NCI-H1048 (cell line): ENCODE measurements at places on chromosomes 11 and 22.

- no peak for DNase-seq
Observed at GRCh38 chr11:86983021-86983488, 27.9 kb upstream of the FZD4 start.

DNA sequence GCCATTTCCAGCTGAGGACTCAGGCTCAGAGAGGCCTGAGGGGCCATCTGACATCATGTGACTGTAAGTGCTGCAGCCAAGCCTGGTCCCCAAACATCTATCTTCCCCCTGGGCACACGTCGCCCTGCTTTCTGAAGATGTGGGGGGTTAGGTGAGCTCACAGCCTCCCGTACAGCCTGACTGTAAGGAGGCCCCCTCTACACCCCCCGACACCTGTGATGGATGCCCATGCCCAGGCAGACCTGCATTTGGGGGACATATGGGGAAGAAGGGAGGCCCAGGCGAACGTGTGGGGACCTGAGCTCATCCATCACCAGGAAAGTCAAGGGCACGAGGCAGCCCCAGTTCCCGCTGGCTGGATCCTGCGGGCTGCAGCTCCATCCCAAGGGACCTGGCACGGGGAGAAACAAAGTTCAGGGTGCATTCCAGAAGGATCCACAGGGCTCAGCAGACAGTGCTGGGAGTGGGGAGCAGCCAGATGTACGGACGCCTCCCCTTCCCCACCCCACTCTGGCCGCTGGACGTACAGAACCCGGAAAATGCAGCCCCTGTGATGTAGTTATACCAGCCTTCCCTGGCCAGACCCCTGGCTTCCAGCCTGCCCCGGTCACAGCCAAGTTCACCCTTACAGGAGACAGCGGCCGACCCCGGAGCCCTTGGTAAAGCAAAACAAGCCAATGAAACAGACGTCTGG lies 1431.4 kb downstream of the BRD1 start:
- DNase-seq = no peak

- DNase-seq = no peak
Observed at GRCh38 chr11:118633319-118633690, 25.9 kb downstream of the PHLDB1 start.

GRCh38 chr11:69086152-69087132 lies 37.7 kb downstream of the TPCN2 start:
- DNase-seq = no peak

DNA sequence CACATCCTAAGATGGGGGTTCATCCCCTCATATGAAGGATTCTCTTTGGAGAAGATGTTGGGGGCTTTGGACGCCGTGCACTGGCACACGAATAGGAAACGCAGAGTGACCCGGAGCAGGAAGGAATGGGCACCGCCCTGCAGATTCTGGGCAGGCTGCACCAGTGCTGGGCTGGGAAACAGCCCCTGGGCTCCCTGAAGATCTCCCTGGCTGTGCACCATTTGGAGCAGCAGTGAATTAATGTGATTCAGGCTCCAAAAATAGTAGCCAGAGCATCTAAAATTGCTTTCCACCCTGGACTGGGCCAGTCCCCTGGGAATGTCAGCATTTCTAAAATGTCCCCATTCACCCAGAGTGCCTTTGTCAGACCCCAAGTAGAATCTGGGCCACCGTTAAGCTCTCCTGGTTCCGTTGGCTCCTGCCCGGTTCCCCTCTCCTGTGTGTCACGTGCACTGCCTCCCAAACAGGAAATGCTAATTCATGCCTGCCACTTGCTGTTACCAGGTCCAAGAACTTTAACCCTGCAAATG lies 18.6 kb downstream of the IRAG1 start:
- no peak for DNase-seq

DNA sequence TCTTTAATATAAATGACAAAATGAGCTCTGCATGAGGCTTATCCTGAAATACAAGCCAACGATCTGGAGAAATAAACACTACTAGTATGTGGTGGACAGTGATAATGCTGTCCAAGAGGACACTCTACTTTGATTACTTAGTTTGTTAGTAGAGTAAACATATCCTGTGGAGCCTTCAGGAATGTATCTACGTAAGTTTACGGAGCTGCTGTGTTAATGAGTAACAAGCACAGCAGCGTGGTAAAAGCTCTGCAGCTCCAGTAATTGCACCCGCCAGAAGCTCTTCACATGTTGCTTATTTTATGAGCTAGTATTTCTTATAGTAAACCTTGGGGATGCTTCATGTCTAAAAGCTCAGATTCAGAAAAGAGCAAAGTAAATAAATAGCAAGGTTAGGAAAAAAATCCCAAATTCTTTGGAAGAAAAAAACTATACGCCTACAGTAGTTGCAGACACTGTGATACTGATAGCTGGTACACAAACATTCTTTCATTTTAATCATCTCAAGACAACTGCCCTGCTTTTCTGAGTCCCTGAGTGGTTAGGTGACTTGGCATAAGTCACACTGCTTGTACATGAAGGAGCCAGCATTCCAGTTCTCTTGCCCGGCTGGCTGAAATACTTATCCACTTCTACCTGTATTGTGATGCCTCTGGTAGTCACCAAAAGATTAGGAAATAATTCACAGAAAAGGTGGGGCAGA lies 32.7 kb upstream of the CCDC34 start:
- no peak for DNase-seq

DNA sequence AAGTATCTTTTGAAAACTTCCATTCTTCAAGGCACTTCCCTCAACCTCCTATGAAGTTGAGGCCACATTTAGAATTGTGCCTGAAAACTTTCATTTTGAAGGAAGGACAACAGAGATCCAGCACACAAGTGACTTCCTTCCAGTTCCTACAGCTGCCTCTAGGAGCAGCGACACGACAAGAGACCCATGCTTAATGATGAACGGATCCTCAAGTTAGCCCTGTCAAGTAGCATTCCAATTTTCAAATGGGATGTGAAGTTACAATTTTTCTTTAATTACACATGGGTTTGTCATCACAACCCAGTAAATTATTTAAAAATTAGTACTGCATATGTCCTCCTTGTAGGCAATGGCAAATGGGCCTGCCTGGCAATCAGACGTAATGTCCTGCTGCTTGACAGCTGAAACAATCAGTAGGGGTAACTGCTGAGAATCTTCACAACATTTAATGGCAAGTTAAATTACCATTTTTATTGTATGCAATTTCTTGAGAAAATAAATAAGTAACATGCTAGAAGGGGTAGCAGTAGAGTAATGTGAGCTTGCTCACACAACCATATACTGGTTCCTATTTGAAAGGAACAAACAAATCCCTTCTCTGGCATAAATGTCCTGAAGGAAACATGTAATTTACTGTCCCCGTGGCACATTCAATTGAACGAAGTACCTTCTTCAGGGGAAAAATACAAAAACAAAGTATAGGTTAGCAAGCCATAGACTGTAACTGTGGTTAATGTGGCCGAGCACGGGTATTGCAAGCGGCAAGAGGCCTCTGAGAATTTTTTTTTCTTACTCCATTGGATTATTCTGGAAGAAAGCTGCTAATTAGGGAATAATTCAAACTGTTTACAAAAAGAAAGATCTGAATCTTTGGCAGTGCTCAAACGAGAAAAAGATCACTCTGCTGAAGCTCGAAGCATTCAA lies 288.3 kb downstream of the CADM1 start:
- no peak for DNase-seq

GRCh38 chr11:78594814-78595213 lies 20.1 kb upstream of the NARS2 start:
- DNase-seq = no peak

DNA sequence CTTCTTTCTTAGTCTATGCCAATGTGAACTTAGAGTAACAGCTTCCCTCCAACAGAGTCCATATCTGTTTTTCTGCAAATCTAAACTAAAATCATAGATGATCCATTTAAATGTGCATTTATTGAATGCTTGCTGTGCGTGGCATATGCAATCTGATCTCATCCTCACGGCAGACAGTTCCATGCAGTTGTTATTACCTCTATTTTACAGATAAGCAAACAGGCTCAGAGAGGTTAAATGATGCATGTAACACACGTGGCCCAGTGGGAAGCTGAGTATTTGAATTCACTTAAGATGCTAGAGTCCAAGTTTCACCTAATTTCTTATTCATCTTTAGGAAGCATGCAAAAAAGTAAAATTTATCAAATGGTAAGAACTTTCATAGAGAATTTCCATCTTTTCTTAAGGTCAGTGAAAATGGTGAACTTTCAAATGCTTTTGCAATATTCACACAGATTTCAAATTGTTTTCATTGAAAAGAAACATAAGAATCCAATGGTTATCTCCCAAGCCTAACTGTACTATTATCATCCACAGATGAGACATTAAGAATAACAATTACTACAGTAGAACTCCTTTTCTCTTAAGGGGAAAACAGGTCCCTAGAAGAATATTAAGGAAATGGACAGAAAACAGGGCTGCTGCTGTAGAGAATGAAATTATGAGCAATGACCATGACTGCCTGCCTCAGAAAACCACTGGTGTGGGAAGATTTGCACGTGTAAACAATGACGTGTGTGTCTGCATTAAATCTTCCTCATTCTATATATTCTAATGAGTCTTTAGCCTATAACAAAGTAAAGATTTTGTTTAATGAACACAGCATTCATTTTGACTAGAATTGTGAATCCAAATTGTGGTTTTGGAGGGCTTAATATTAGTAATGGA lies 1171.3 kb downstream of the LRRC4C start:
- no peak for DNase-seq

DNA sequence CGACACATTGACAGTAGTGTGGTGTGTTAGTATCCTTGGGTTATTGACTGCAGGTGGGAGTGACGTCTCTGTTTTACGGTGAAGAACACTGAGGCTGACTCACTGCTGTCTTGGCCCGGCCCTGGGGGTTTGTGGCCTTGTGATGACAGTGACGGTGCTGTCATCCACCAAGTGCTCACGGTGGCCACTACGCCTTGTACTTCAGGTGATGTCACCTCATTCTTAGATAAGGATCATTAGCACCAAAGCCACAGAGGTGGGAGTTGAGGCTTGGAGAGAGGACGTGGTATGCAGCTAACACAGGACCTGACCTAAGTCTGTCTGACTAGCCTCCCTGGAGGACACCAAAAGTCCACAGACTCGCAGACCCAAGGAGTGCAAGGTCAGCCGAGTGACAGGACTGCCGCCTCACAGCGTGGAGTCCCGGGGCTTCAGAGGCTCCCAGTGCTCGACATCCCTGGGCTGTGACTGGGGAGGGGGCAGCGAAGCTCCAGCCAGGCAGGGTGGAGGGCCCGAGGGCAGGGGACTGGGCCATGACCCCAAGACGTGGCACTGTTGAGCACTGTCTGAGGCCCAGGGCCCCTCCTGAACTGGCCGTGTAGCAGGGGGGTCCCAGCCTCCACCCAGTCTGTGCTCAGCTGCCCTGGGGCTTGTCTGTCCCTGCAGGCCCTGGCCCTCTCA lies 56.5 kb downstream of the NAT10 start:
- no peak for DNase-seq

DNA sequence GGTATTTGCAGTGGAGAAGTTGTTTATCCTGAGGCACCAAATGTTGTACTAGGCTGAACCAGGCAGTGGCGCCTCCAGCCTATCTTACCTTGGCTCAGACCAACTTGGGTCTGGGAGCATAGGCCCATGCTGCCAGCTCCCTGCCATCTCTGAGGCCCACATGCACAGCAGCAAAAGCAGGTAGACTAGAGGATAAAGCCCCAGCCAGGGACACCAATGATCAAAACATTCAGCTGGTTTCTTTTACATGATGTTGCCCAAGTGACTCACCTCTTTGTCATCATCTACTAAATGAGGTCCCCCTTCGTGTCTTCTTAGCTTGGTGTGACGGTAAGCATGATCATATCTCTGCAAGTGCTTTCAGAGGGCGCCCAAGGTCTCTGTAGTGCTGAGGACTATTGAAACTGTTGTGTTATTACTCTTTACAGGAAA lies 112.1 kb upstream of the DRD2 start:
- no peak for DNase-seq

DNA sequence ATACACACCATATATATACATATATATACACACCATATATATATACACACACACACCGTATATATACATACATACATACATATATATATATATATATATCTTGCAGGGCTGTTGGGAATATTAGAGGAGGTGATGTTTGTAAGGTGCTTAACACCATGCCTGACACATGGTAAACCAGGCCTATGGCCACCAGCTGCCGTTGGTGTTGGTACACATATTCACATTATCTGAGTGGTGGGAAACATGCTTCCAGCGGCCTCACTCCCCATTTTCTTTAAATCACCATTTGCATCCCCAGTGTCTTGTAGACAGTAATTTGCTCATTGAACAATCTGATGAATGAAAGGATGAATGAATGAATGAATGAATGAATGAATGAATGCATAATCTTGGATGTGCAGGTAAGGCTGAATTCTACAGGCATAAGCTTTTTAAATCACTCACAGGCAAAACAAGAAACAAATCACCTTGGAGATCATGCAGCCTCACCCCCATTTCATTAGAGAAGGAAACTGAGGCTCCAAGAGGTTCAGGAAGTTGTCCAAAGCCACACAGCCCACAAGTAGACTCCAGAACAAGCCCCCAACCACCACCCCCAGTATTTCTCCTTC lies 527.8 kb downstream of the MIAT start:
- no peak for DNase-seq

- DNase-seq = no peak
Observed at GRCh38 chr11:113859665-113860064, 15.7 kb downstream of the USP28 start.

DNA sequence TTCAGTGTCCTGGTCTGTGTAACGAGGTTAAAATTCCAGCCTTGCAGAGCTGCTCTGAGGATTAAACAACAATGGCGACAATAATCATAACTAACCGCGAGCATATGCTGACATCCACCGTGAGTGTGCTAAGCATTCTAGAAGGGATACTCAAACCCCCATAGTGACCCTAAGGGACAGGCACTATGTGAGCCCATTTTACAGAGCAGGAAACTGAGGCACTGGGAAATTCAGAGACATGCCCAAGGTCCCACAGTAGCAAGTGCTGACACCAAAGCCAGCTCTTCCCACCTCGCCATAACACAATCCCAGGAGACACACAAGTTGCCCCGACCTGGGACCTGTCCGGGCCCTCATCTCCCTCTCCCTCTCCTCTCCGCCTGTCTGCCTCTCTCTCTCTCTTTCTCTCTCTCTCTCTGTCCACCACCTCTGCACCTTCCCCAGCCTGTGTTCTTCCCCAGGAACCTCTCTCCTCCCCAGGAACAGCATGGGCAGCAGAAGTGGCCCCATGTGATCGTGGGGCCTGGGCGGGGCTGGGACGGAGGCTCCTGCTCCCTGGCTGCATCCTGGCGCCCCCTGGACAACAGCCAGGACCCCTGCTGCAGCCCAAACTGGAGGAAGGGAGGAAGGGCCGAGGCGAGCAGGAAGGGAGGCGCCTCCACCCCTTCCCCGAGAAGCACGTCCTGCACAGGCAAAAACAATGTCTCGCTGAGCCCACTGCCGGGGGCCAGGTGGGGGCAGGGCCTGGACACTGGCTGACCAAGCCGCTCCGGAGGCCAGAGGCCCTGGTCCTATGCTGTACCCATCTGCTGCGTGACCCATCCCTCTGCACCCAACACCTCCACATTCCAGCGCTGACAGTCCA lies 14.8 kb upstream of the MFNG start:
- no peak for DNase-seq

GRCh38 chr11:124725719-124726105 lies 14.0 kb upstream of the NRGN start:
- DNase-seq = no peak

GRCh38 chr11:111845276-111846028 lies 25.9 kb downstream of the ALG9 start:
- no peak for DNase-seq

- no peak for DNase-seq
Observed at GRCh38 chr11:62575156-62575555, 1.5 kb upstream of the EEF1G start.
